ENCODE measurements at places on chromosomes 16 and 17.
A peak's percentile ranks its signal among the peaks of the same experiment; 100 is the strongest.

DNA sequence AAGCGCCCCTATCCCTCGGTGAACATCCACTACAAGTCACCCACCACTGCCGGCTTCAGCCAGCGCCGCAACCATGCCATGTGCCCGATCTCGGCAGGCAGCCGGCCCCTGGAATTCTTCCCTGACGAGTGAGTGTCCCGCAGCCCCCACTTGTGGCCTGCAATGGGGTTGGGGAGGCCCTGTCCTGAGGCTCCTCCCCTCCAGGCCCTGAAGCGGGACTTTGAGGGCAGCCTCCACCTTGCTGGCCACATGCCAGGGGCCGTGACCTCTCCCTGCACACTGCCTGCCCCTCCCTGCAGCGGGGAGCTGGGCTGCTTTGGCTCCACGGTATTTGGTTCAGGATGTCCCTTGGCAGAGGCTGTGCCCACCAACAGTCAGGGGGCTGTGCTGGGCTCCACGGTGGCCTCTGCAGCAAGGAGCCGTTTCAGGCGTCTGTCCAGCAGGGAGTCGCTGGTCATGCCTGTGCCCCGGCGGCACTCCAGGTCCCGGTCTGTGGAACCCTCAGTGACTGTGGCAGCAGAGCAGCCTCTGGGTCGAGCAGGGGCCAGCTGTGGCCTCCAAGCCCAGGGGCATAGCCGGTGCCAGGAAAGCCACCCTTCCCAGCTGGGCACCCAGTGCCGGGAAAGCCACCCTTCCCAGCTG lies 8.3 kb downstream of the NME3 start:
- no peak for DNase-seq

GRCh38 chr16:19291475-19291874 lies 5.9 kb downstream of the CLEC19A start:
- DNase-seq: no peak

GRCh38 chr17:52885882-52886281 lies 727.4 kb upstream of the CA10 start:
- no peak for DNase-seq

DNA sequence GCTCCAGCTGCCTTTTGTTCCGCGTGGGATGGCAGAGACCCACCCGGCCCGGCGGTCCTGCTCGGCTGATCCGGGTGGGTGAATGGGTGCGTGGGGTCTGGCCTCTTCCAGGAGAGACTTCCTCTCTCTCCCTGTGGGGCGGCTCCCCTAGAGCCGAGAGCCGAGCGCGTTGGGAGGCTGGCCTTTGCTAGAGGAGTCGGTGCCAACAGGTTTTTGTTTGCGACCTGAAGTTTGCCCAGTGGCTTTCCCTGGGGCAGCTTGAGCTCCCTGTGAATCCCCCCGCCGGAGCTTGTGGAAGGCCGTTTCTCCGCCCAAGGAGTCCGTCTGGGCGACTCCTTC lies 970 bp downstream of the EPN2 start:
- no peak for DNase-seq

DNA sequence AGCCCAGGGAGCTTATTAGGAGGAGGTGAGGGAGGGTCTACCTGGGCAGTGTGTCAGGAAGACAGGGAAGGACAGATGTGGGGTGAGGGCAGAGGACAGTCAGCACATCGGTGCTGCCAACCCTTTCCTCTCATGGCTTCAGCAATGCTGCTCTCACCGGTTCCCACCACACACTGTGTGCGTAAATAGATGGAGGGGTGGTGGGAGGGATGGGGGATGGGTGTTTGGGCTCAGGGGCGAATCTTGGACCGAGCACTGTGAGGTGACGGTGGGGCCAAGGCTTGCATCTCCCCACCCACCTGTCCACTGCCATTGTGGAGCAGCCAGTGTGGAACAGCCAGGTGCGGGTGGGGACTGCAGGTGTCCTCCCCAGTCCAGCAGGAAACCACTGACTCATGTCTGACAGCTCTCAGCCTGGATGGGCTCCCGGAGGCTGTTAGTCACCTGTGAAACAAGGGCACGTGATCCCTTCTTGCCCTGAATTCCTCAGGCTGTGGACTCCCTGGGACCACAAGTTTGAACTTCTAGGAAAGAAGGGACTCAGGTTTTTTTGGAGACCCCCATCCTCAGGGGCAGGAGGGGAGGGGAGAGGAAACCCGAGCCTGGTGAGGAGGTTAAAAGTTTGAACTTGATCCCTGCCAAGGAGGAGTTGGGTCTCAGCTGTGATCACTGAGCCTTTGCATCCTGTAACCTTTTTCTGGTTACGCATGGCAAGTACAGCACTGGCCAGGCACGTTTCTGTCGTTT lies 42.7 kb upstream of the SMPD3 start:
- no peak for DNase-seq

- DNase-seq: no peak
Observed at GRCh38 chr16:66691234-66691633, 5.3 kb downstream of the CMTM4 start.

DNA sequence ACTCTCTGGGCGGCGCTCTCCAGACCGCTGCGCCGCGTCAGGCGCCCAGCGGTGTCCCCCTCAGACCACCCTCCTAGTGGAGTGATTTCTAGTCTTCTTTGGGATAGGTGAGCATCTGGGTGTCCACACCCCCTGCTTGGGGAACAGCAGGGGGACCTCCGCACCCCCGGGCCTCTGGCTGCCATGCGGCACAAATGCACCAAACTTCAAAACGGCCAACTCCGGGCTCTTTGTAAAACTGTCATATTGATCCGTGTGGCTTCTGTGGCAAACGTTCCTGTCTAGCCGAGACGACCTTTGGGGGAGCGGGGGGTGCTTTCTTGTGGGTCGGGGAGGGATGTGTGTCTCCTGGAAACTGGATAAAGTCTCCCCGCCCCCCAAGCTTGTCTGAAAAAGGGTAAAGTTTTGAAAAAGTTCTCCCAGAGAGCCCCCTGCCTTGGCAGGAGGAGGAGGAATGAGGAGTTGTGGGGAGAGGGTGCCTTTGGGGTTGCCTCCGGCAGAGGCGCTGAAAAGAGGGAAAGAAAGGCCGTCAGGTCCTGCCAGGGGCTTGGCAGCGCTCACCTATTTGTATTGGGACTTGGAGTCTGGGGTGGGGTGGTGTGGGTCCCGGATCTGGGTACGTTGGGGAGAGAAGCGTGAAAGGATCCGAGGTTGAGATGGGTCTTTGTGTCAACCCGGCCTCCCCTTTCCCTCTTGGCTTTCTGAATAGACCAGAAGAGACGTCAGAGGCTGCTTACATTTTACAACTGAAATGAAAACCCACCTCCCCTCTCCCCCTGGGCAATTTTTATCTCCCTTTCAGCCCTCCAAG lies 2.2 kb upstream of the CHD3 start:
- DNase-seq: peak; percentile 52

DNA sequence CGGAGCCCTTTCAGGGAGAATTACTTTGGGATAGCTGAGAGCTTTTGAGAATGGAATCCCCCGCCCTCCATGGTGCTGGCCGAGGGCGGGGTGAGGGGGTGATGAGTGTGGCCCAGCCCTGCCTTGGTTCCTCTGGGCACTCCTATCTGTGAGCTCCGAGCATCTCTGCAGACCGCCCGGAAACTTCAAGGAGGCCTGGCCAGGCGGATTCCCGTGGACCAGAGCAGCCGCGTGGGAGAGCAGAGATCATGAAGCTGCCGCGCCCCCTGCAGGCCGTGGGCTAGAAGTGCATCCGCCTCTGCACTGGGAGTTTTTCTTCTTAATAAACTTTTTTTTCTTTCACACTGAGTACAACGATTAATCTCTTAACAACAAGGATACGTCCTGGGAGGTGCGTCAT lies 392.9 kb upstream of the EEF2KMT start:
- no peak for DNase-seq

DNA sequence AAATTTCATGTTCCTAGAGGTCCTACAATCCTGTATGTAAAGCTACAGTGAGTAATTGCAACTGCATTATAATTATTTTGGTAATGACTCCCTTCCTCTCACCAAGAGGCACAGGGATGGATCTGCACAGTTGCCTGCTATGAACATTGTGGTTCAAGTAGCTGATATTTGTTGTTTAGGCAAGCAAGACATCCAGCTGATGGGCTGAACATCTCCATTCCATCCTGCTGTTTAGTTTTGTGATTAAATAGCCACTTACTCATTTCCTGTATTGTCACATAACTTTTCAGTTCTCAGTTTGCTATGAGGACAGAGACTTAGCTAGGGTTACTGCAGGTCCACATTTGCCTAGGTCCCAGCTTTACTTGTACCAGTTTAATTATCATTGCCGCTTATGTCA lies 181.2 kb upstream of the TBX2 start:
- DNase-seq: no peak

- DNase-seq: no peak
Observed at GRCh38 chr16:10929853-10930754, 12.2 kb downstream of the DEXI start.

DNA sequence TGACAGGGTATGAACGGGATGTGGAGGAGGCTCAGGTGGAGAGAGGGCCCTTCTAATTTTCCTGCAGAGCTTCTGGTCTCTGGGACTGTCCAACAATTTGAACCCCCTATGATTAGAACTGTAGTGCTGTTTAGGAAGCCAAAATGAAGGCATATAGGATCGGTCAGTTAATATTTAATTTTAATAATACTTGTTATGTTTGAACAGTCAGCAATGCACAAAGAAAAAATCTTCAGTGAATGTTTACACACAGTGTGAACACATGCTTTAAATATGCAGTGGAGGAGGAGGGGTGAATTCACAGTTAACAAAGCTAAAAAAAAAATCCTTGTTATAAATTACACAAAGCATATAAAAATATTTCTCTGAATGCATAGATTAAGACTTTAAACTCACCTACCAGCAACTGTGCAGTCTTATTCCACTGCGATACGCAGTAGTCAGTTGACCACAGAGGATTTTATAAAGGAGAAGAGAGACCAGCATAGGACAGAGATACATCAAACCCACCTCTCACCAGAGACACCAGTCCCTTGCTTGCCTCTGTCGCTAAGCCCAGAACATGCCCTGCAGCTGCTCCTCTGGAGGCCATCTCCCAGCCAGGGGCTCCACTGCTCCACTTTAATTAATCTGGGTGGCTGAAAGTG lies 14.6 kb downstream of the ANKRD40 start:
- DNase-seq: no peak

- no peak for DNase-seq
Observed at GRCh38 chr17:46159686-46160085, 33.5 kb downstream of the KANSL1 start.

DNA sequence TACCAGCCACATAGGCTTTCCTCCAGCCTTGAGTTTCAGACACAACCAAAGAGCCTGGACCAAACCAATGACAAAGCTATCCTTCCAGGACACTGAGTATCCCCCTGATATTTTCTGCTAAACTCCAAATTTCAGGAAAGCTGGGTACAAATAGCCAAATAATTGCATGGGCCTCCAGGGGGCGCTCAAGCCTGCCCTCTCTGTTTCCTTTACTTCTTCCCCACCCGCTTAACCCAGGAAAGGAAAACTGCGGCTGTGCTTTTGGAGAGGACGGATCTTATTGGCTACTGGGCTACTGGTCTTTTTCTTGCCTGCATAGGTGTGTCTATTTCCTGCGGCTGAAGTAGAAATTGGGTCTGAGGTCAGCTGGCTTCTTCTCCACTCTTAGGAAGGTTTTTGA lies 30.1 kb downstream of the GNGT2 start:
- peak; percentile 60 for DNase-seq

DNA sequence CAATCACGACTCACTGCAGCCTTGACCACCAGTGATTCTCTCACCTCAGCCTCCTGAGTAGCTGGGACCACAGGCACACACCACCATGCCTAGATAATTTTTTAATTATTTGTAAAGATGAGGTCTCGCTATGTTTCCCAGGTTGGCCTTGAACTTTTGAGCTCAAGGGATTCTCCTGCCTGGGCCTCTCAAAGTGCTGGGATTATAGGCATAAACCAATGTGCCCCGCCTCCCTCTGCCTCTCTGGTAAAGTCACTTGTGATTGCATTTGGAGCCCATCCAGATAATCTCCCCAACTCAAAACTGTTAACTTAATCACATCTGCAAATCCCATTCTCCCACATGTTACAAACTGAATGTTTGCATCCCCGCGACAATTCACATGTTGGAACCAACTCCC lies 11.8 kb upstream of the PECAM1 start:
- DNase-seq: no peak

- no peak for DNase-seq
Observed at GRCh38 chr17:43169561-43170139, 1.4 kb upstream of the NBR1 start.

GRCh38 chr16:75599452-75600277 lies 23.4 kb downstream of the ADAT1 start:
- DNase-seq: no peak

DNA sequence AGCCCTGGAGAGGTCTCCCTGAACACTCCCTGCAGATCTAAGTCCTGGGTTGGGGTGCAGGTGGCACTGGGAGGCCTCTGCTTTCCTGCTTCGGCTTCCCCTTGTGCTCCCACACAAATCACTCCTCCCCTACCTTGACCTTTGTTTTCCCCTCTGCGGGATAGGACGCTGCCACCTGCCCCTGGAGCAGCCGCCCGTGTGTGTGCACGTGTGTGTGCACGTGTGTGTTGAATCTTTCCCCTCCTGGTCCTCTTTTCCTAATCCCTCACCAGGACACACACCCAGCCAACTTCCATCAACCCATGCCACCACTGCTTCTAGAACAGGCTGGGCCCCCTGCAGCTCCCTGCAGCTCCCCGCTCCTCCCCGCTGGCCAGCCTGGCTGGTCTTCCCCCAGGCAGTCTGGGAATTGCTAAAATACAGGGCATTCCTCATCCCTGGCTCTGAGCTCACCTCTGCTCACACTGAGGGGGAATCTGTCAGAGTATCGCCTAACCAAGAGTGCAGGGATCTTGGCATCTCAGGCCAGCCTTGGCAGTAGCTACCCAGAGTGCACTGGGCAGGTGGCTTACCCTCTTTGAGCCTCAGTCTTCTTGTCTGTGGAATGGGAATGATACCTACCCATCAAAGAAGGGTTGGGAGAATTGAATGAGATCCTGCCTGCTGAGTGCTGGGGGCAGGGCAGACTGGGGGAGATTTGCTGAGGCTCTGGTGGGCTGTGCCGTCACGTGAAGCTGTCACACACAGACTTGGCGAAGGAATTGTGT lies 198.5 kb downstream of the NTN1 start:
- no peak for DNase-seq

- DNase-seq: no peak
Observed at GRCh38 chr16:12601290-12601900, 202.3 kb downstream of the CPPED1 start.

- DNase-seq: no peak
Observed at GRCh38 chr17:83077411-83077810, 2.0 kb upstream of the METRNL start.

DNA sequence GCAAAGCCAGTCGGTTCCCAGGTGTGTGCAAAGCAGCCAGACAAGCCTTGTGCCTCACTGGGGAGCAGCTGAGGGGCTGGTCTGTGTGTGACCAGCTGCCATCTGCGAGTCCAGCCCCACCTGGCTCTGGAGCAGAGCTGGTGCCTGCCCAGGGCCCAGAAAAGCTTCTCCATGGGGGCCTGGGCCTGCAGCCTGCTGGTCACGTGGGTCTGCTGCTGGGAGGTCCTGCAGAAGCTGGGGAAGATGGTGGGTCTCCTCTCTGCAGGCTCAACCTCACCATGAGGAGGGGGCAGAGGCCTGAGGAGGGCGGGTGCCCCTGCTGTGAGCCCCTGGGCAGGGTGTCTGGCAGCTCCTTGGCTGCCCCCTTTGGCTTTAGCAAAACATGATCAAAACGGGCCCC lies 71.9 kb downstream of the ENGASE start:
- no peak for DNase-seq

GRCh38 chr16:73037331-73037745 lies 10.6 kb downstream of the ZFHX3 start:
- DNase-seq: no peak
